ENCODE measurements at places on chromosomes 2 and 18.

DNA sequence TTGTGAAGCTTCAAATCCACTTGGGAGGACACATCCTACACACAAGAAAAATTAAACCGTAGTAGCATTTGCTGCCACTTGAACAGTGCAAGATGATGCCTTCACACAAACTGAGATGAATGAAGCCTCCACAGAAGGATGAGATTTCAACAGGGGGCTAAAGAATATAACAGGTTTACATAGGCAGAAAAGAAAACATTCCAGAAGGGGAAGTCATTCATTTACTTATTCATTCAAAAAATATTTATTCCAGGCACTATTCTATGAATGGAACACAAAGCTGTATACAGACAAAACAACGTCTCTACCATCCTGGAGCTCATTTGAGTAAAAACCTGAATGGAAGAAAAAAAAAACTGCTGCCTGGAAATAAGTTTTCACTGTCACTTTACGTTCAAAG, 170.5 kb downstream of the CDH20 start:
- no peak for DNase-seq

DNA sequence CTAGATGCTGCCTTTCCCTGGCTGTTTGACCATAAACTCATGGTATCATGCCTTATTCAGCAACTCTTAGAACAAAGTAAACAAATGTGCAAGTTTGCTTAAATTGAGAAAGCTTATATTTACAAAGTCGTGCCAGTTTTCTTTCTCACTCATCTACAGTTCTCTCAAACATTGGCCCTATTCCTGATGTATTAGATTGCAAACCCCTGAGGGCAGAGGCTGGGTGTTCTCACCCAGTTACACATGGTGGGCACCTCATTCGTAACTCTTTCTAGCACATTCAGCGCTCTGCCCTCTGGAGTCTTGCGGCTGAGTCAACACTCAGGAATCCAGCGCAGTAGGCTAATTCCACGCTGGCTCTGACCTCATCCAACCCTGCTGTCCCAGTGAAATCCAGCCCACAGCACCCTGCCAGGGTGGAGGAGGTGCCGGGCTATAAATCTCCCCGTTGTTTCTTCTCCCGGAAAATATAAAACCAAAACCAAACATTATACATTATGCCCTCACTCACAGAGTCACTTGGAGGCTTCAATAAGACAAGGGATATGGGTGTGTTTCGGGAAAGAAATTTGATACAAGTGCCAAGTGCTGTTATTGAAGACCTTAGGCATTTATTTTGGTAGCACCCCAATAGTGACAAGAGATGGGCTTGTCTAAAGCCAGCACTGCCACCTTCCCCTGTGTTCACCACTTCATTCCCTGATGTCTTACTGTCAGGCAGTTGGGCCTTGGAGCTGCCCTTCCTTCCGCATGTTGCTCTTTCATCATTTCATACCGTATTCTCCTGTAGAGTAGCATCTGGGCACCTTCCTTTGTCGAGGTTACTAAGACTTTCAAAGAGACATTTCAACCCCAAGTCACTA, 287.4 kb downstream of the PRKCE start:
- DNase-seq: no peak

DNA sequence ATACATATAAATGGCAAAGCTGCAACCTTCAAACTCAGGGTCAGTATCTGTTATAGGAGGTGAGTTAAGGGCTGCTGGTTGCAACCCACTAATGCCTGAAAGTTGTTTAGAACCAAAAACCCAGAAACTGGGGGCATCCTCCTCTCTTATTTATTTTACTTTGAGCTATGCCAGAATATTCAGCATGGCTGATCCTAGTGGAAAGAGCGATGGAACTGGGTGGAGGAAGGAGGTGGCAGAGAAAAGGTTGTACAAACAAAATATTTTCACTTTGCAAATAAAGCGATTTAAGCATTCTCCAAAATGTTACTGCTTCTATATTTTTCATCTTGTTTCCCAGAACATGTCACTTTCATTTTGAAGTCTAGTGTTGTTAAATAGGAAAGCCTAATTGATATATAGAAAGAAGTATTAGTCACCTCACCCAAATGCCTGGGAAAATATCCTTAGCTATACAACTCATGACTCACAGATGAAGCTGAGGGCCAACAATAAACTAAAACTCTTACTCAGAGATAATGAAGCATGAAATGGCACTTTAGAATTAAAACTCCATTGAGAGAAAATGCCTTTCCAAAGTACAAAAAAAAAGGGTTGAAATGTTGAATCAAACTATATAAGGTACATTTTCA, 251.4 kb upstream of the UBE2E3 start:
- no peak for DNase-seq

GRCh38 chr2:160730296-160730995, 236.8 kb upstream of the RBMS1 start:
- DNase-seq: no peak

GRCh38 chr2:65281627-65282351, 54.2 kb downstream of the ACTR2 start:
- peak; percentile 92 for DNase-seq

GRCh38 chr2:33069894-33070651, 123.3 kb downstream of the LTBP1 start:
- DNase-seq: no peak

DNA sequence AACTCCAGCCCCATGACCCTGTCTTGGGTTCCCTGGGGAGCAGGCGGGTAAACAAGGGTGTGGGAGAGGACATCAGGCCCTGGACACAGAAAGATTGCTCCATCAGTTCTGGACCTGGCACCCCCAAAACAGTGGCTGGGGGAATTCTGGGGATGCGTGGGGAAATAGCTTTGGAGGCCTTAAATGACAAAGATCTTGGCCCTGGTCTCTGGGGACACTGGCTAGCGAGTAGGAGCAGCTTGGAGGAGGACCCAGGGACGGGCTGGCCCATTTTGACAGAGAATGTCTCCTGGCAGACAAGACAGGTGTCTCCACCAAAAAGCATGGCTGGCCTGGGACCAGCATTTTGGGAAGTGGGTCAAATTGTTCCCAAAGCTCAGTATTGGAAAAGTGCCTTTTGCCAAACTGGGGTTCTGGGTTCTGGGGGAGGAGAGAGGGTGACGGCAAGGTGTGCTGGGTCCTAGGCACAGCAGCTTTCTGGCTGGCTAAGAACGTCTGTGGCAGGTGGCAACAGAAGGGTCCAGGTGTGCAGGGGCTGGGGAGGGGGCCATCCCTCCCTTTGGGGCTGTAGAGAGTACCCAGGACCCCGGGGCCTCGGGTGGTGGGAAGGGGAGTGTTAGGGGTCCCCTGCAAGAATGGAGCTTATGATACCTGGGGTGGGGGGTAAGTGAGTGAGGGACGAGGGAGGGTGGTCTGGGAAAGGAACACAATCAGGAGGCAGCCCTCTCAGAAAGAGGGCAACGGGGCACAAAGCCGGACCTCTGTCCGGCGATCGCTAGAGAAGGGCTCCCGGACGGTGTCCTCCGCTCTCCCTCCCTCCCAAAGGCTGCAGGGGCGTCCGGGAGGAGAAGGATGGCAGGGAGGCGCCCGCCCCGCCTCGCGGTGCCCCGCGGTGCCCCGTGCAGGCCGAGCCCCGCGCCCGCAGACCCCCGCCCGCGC, 556 bp downstream of the CYRIA start:
- peak; percentile 50 for DNase-seq

DNA sequence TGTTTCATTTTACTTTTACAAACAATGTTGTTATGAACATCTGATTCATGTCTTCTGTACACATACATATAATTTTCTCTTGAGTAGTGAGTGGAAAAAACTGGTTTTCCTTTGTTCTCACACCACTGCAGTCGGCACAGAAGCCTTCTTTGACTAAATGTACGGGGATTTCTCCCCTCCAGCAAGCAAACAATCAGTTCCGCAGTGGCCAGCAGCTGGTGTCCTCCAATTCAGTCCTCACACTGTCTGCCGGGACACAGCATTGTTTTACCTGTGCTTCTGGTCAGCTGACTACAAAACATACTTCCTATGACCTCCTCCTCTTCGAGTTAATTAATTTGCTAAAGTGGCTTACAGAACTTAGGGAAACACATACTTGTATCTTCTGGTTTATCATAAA, 202.8 kb downstream of the WDR7 start:
- DNase-seq: no peak

GRCh38 chr2:164824872-164825271, 16.8 kb downstream of the COBLL1 start:
- no peak for DNase-seq

GRCh38 chr2:108436976-108437375, 12.0 kb upstream of the GCC2 start:
- DNase-seq: no peak

DNA sequence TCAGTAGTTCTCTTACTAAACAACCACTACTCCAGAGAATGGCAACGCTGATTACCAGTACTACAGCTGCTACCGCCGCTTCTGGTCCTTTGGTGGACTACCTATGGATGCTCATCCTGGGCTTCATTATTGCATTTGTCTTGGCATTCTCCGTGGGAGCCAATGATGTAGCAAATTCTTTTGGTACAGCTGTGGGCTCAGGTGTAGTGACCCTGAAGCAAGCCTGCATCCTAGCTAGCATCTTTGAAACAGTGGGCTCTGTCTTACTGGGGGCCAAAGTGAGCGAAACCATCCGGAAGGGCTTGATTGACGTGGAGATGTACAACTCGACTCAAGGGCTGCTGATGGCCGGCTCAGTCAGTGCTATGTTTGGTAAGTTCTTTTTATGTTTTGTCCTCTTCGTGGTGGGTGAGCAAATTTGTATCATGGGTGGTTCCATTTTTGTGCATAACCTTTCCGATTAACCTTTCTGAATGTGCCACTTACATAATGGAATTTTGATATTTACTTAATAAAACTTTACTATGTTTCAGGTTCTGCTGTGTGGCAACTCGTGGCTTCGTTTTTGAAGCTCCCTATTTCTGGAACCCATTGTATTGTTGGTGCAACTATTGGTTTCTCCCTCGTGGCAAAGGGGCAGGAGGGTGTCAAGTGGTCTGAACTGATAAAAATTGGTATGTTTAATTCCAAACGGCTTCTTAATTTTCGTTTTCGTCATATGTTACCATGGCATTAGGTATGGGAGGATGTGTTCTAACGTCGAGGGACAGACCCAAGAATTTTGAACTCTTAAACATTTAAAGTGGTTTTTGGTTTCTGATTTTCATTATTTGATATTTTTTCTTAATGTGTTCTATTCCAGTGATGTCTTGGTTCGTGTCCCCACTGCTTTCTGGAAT, 1.3 kb downstream of the SLC20A1 start:
- DNase-seq: peak; percentile 10

- no peak for DNase-seq
Measured at GRCh38 chr2:213932-214693, 49.7 kb downstream of the SH3YL1 start.

GRCh38 chr2:195343540-195343939, 313.5 kb upstream of the SLC39A10 start:
- DNase-seq: no peak

- DNase-seq: no peak
Measured at GRCh38 chr2:217958884-217959225, 43.9 kb downstream of the TNS1 start.

GRCh38 chr2:172147944-172148650, 45.4 kb upstream of the DLX2 start:
- no peak for DNase-seq

DNA sequence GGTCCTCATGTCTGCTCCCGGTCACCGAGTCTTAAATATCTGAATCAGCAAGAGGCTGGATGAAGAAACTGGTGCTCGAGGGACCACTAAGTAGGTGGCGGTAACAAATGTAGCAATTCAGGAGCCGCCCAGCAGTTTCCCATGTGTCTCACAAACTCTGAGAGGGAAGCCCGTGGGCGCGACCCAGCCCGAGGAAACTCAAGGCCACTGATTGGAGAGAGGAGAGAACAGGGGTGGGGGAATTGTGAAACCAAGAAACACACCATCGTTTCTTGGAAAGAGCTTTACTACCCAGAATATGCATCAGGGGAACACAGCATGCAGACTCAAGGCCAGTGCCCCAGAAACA, 10.8 kb downstream of the MLPH start:
- no peak for DNase-seq

DNA sequence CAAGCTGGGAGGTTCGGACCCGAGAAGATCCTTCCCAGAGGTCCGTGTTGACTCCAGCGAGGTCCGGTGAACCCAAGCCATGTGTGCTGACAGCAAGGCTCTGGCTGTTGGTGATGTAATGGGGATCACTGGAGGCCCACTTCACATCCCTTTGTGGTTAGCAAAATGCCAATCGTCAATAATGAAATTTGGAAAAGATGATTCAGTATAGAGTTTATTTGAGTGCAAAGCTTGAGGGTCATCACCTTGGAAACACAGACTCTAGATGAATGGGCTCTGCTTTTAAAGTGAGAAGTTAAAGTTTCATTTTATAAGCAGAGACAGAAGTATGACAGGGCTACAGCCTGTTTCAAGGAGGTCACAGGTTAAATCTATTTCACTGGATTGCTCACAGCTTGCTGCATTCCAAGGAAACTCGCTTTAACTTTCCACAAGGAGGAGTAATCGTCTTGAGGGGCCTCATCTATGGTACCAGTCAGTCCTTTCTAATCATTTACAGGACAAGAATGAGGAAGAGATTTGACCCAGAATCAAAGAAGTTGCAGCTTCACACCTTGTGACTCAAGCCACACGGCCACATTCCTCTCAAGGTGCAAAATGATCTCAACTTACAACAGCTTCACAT, 140.5 kb downstream of the TPO start:
- no peak for DNase-seq

DNA sequence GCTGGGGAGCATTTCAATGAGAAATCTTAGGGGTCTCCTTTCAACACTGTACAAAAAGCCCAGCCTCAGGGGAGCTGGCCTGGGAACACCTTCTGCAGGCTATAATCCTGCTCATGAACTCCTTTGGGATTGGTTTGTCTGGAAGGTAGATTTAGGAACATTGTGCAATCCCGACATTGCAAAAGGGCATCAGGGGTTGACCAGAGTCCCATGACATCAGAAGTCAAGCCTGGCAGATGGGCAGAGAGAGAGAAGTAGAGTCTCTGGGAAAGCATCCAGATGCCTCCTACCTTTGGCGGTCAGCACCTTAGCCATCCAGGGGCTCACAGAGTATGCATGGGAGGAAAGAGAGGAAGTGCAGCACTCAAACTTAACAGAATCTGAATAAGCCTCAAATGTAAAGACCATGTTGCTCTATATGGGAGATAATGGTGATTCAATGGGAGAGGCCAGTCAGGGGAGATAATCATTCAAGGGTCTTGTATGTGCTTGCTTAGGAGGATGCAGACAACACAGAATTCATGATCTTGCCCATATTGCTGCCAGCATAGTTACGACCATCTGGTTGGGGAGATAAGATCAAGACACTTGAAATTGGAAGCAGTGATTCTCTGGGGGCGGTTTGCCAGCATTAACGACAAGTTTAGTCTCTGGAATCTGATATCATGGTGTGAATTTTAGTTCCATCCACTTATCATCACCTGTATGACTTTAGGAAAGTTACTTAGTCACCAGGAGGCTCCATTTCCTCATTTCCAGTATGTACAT, 58.3 kb upstream of the UPP2 start:
- DNase-seq: no peak

All from spinal cord (tissue), 10 donors.